Neural crest cell (in vitro differentiated cells): ENCODE measurements at places on chromosomes 3 and 15.

GRCh38 chr3:51670053-51670822 is 814 bp upstream of the TEX264 start:
- DNase-seq, result no peak

GRCh38 chr3:123076496-123077418 is 9.9 kb downstream of the PDIA5 start:
- DNase-seq, result no peak

GRCh38 chr15:53536479-53537120 is 222.9 kb downstream of the WDR72 start:
- no peak for DNase-seq

- peak; percentile 65 for DNase-seq
Observed at GRCh38 chr3:124467980-124468902, 262.0 kb upstream of the UMPS start.

- no peak for DNase-seq
Observed at GRCh38 chr3:42493126-42493797, 9.2 kb upstream of the VIPR1 start.

DNA sequence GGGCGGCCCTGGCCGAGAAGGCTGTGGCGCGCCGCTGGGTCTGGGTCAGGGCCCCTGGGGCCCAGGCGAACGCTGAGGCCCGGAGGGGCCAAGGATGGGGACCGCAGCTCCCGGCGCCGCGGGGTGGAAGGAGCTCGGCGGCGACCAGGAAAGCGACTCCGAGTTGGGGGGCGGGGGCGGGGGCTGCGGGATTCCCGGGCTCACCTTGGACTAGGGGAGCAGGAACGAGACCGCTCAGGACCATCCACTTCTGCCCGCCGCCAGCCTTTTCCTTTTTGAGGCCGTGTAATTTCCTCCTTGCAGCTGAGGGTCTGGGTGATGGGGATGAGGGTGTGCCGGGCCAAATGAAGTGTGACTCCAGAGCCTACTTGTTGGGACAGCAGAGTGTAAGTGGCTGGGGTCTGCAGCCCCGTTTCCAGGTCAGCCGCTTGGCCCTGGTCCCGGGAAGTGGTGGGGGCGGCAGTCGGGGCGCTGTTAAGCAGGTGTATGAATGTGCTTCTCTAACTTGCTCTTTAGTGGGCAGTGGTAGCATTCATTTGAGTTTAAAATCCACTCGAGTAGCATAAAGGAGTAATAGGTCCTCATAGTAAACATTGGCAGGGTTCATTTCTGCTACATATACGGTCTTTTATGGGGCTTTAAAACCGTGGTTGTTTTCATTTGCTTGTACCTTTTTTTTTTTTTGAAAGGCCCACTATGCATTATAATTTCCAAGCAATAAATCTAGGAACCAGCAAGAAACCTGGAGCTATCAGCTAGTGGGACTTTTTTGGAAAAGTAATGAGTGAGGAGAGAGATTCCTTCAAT is 717 bp downstream of the PXK start:
- DNase-seq, result peak; percentile 12
